ENCODE measurements at places on chromosomes 12 and 14. TPM values are rescaled to one million over a fixed set of nuclear protein-coding genes. Genes with fewer than 3 reads are reported as not detected.

- DNase-seq = no peak
Measured at GRCh38 chr14:53011053-53011462, 60.2 kb upstream of the FERMT2 start.

Gene TEX52
- not detected for total RNA-seq

GRCh38 chr14:23149745-23150144 is 30.7 kb upstream of the CEBPE start:
- no peak for DNase-seq

DNA sequence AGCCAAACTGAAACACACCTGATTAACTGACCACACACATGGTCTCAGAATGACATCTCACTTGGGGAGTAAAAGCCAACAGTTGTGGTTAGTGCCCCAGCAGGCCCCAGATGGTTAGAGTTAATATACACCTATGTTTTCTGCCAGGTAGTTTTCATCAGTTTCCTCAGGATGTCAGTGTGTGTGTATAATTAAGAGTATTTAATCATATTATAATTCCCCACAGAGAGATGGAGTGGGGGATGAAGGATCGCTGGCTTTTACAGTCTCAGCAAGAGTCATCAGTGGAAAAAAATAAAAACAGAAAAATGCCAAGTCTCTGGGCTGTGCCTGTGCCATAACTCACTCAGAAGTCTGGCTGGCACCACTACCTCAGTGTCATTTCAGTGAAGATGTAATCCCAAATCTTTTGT is 412.5 kb downstream of the ZFP36L1 start:
- DNase-seq = no peak

Gene HOXC13
- total RNA-seq = not detected

- DNase-seq = no peak
Measured at GRCh38 chr14:99189201-99189801, 82.7 kb downstream of the BCL11B start.

DNA sequence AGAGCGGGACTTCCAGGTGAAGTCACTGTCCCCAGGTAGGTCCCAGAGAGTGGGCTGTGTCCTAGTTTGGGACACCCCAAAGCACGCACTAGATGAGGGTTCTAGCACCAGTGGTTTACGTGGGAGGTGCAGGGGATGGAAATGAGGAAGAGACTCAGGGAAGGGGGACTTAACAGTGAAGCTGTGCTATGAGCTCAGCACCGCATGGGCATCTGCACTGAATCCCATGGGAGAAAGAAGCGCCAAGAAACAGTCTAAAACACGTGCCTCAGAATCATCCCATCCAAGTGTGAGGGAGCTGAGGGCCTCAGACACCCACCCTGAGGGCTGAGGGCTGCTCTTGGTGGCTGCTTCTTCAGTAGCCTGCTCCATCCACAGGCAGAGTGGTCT is 71.5 kb upstream of the ZFP36L1 start:
- no peak for DNase-seq

DNA sequence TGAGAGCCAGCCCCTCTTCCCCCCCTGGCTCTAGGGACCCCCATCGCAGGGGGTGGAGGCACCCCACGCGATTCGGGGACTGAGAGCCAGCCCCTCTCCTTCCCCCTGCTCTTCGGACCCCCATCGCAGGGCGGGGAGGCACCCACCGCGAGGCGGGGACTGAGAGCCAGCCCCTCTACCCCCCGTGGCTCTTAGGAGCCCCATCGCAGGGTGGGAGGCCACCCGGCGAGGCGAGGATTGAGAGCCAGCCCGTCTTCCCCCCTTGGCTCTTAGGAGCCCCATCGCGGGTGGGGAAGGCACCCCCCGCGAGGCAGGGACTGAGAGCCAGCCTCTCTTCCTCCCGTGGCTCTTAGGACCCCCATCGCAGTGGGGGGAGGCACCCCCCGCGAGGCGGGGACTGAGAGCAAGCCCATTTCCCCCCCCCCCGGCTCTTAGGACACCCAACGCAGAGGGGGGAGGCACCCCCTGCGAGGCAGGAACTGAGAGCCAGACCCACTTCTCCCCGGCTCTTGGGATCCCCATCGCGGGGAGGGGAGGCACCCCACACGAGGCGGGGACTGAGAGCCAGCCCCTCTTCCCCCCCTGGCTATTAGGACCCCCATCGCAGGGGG is 45.6 kb downstream of the DDX11 start:
- no peak for DNase-seq

- peak; percentile 45 for DNase-seq
Measured at GRCh38 chr12:42586268-42586667, 3.3 kb downstream of the PRICKLE1 start.

Gene LGALS3
- total RNA-seq = 33.8 TPM

DNA sequence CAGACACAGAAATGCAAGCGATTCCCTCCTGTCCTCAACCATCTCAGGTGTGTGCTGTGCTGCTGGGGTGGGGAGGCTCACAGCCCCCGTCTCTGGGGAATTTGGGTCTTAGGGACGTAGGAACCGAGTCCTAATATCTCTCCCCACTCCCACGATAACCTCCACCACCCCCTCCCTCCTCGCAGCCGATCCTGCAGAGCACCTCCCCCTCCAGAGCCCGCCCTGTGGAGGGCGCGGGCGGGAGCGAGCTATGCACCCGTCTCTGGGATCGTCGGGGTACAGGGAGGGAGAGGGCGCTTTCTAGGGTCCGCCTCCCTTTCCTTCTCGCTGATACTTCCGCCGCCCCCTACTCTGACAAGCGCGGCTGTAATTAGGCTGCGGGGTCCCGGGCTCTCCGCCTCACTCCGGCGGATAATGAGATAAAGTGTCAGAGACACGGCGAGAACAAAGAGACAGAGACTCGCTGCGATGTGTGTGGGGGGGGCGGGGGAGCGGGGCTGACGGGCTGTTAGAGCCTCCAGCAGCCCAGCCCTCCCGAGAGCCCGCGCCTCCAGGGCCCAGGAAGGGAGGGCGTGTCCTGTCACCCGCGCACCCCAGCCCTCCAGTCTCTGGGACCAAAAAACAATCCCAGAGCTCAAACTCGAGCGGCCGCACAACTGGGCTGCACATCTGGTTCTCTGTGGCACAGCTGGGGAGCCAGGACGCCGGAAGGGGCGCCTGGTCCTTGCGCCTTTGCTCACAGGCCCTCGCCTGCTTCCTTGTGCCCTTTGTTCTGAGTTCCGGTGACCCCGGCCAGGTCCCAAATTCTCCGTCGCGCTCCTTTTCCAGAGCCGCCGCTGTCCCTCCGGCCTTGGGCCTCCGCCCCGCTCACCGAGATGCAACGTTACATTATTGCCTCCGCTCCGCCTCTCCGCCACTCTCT is 8.7 kb downstream of the SHMT2 start:
- no peak for DNase-seq

DNA sequence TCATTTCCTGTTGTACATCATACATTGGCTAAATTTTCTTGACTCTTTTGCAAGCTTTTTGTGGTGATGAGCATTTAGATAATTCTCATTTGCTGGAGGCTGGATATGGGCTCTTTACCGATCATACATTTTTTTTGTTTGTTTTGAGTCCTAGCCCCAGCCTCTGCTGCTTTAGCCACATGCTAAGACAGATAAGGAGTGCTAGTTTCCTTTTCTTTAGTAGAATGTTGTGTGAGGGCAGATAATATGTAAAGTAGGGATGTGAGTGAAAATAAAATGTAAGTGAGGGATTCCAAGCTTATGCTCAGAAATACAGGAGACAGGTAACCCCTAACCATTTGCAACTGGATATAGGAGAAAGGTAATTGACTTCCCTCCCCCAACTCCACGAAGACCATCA is 405.7 kb downstream of the TRHDE start:
- DNase-seq = no peak

Gene PSME2
- total RNA-seq = 126 TPM

DNA sequence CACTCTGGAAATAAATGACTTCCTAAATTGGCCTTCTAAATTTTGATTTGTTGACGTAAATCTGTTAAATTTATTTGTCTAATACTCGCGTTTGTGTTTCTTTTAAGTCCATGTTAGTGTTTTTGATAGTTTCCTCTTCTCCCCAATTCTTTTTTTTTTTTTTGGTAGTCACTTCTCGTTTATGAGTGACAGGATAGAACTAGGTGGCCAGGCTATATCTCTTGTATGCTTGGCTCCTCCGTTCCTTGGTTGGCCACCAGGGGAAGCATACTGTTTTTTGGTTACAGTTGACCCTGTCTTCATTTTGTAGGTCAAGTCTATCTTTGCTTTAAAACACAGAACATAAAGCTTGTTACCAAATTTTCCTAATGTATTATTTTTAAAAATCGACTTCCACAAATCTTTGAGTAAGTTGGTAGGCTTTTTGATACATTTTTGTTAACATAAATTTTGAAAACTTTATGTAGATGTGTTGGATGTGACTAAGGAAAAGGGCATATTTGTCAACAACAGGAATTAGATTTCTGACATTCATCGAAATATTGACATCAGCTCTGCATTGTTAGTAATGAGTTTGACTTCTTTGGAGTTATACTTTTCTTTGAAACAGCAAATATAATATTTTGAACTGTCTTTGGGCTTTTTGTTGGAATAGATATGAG is 2.2 kb downstream of the RCOR1 start:
- DNase-seq = peak; percentile 75

DNA sequence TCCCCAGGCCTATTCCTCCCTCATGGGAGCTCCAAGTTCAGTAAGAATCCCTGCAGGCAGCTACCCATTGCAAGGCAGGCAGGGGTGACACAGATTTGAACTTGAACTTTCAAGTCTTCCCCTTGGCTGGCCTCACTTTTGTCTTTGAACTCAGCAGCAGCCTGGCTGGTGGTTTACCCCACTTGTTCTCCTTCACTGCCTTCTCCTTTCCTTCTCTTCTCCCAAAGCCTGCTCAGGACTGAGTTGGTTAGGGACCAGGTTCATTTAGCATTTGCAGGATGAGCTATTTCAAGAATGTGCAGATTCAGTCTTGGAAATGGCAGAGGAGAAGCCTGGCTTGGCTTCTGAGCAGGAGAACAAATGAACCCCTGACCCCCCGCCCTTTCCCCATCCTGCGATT is 67.7 kb upstream of the TBX3 start:
- no peak for DNase-seq

Gene STAC3
- total RNA-seq = 1.0 TPM

DNA sequence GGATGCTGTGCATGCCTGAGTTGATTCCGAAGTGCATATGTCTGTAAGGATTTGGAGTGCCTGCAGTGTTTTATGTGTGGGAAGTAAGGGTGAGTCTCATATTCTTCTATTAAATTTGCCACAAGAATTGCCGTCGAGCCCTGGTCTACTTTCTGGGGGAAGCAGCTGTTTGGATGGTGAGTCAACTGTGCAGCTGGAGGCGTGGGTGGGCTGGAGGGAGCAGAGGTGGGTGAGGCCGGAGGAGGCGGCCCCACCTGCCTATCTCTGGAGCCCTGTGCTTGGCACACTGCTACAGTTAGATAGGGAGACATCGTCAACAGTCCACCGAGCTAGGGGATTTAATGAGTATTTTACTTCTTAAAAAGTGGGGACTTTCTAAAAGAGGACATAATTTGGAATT is 9.7 kb downstream of the GLRX5 start:
- no peak for DNase-seq

Gene LRCOL1
- total RNA-seq = 1.2 TPM

DNA sequence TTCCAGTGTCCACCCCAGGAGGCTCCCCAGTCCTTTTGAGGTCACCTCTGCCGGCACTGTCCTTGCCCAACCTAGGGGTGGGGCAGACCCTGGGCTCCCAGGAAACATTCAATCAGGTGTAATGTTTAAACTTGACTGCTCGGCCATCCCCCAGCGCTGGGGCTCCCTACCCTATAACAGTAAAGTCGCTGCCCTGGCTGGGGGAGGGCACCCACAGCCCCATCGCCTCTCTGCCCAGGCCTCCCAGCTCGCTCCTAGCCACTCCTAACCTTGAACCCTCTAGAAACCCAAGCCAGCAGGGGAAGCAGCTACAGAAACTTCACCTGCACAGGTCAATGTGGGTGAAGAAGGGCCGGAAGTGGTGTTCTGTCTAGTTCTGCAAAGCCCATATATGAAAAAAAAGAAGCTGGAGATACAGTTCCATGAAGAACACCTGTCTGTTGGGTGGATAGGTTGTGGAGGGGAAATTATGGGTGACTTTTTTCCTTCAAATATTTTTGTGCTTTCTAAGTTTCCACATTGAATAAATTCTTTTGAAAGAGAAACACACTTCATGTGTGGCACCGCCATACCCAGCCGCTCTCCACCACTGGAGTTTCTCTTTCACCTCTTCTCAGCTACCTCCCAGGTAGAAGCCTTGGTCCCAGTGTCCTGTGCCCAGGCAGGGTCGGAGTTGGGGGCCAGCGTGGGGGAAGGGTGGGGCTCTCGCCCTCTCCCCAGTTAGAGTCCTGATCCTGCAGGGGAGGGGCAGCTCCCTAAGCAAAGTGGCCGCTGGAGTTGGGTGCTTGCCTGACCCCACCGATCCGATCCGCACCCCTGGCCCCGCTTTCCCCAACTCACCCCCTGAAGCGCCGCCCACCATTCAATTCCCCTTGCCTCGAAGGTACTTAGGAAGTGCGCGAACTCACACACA is 1.1 kb downstream of the CLMN start:
- DNase-seq = no peak

DNA sequence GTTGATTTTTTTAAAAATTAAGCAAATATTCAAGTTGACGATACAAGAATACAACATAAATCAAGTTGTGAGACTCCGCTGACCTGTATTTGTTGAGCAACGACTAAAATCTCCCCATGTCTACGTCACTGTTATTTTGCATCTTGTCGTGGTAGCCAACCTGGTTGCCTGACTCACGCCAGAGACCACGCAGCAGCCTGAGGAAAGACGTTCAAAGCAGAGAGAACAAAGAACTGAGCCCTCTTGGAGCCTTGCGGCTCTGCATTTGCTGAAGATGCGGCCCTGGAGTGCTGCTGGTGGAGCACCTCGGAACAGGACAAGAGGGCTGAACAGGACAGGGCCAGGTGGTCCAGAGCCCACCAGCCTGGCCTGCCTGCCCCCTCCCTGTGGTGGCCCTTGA is 21.4 kb upstream of the DIO3 start:
- no peak for DNase-seq

Gene CD4
- total RNA-seq = not detected

Gene ANKRD33
- 0.95 TPM for total RNA-seq

Gene SDR9C7
- total RNA-seq = not detected

DNA sequence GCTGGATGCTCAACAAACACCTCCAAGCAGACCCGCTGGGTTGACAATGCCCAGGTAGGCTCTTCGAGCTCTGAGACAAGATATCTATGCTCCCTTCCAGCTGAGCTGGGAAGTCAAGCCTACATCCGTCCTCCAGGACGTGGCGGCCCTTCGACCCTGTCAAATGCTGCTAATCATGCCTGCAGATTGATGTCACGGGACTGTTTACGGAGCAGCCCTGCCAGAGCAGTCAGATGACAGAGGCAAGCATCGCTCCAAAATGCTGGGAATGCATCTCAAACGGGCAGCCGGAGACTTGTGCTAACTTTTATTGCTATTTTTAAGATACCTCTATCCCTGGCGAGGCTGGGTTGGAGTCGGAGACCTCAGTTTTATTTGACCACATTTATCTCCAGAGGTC is 139.2 kb downstream of the NTF3 start:
- DNase-seq = no peak

GRCh38 chr12:33061844-33062243 is 165.3 kb upstream of the PKP2 start:
- no peak for DNase-seq

Measured in endothelial cell of umbilical vein (primary cell).